ENCODE measurements at places on chromosomes 6 and 20.

- no peak for DNase-seq
Observed at GRCh38 chr6:26336355-26337198, 28.4 kb upstream of the BTN3A2 start.

GRCh38 chr6:97205966-97206365 is 77.0 kb downstream of the MMS22L start:
- DNase-seq: no peak

GRCh38 chr6:20661721-20662120 is 127.5 kb downstream of the CDKAL1 start:
- DNase-seq: no peak

DNA sequence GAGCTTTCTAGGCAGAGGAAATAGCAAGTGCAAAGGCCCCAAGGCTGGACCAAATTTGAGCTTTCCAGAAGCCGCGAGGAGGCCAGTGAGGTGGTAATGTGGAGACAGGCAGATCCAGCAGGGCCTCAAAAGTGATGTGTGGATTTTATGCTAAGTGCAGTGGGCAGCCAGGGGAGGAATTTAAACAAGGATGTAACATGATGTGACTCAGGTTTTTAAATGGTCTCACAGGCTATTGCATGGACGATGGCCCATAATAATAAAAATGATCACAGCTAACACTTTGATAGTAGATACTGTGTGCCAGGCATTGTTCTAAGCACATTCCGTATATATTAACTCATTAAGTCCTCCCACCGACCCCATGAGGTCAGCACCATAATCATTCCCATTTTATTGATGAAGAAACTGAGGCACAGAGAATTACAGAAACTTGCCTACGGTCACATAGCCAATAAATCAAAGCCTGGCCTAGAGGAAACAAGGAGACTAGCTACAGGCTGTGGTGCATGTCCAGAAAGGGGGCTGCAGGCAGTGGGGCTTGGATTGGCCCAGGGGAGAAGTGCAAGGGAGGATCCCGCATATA is 18.0 kb upstream of the PREX1 start:
- no peak for DNase-seq

Data from stimulated activated CD4-positive, alpha-beta T cell treated with anti-CD3 and anti-CD28 coated beads, Interleukin-15, amount 100 ng/mL, for 24 hours (primary cell).